AG08395 (cell line): ENCODE measurements at places on chromosomes 3 and 15.

DNA sequence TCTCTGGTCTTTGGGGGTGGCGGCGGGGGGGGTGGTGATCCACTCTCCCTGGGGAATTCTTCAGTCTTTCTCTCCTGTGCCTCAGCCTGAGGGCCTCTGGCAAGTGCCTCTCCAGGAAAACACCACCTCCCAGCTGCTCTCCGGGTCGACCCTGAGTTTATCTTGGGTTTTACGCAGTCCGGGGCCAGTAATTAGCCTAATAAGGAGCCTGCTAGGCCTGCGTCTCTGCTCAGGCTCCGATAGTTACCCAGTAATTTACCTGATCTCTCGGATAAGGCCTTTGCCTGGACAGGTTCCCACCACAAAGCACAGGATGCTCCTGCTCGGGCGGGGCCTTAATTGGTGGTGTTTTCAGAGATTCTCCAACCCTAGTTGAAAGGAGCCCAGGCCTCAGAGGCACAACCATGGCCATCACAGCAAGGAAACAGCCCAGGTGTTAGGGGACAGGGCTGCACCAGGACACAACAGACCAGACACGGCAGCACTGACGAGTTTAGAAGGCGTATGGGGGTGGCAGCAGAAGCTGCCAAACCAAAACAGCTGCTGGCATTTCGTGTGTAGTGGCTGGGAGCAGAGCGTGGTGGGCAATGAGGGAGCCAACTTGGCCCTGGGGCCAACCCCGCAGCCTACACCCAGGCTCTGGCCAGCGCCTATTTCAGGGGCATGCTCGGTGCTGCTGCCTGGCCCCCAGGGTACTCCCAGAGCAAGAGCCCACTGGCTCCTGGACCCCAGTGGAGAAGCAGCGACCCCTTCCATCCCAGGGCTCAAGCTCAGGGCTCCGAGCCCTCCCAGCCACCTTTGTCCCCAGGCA is 71.4 kb downstream of the KLF13 start:
- DNase-seq = no peak

DNA sequence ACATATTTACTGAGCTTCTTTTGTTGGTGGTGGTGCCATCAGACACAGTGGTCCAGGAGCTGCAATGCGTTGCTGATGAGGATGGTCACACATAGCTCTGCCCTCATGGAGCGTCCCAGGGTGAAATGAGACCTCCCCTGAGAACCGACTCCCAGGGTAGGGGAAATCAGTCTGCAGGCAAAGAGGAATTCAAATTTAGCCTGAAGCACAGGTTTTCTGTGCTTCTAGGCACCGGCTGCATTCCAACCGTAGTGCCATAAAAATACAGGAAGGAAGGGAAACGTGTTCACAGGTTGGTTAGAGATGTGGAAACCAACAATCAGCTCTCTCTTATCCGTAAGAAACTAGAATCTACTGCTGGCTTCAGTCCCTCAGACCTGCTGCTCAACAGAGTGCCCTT is 19.2 kb downstream of the SMAD3 start:
- DNase-seq = no peak

DNA sequence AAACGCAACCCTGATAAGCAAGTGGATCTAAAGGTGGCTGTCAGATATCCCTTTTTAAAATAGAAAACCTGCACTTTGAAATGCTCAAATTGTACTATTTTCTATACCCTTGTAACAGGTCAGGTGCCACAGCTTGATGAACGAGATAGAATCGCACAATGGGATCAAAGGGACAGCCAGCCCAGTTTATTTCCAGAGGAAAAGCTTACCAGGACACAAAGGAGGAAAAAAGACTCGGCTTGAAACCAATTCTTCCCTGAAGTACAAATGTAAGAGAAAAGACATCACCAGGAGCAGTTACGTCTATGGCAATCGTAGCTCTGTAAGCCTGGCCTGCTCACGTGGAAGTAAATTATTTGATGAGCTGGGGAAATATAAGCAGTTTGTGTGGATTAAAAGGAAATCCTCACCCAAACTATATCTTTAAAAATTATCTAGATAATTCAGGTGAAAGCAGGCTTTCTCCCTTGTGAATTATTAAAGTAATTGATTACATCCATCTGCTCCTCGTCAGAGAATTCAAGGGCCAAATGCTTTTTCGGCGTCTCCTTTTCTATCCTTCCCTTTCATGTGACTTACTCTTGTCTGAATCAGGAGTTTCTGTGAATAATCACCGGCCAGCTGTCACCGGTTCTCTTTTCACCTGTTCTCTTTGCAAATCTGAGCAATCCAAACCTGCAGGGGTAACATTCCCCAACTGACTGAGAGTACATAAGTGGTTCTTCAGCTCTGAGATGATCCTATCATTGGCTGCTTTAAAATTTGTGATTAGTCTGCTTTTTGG is 339.2 kb upstream of the ONECUT1 start:
- no peak for DNase-seq

DNA sequence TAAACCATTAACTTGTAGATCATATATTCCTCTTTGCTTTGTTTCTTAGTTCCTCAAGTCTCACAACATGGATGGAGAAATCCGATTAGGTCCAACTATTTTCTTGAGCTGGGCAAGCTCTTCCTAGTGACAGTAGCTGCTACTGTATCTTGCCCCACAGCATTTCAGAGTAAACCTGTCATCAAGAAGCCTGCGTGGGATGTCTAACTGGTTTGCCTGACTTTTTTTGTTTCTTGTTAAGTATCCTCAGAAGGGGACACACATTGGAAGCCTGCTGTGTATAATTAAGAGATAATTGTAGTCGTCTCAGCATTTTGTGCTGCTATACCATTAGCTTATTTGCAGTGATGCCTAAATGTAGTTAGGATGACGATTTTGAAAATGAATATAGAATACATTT is 29.3 kb upstream of the STT3B start:
- DNase-seq = no peak

- DNase-seq = no peak
Observed at GRCh38 chr15:98843844-98844243, 163.7 kb downstream of the PGPEP1L start.
